ENCODE measurements at places on chromosomes 7 and 10. TPM values are rescaled to one million over a fixed set of nuclear protein-coding genes. Genes with fewer than 3 reads are reported as not detected.
A peak's percentile ranks its signal among the peaks of the same experiment; 100 is the strongest.

Gene STAG3
- 3.6 TPM for total RNA-seq

Gene ENO4
- 0.20 TPM for total RNA-seq

Gene CYP2C19
- total RNA-seq: 188 TPM

Gene BTBD16
- total RNA-seq: 1.2 TPM

Gene CDNF
- 0.98 TPM for total RNA-seq

Gene FGL2
- 42.3 TPM for total RNA-seq

Gene GDF10
- 0.52 TPM for total RNA-seq

Gene OR2A25
- not detected for total RNA-seq

Gene ZNF212
- 11.7 TPM for total RNA-seq

- DNase-seq: no peak
These were observed 47.5 kb downstream of the GSDME start for GRCh38 chr7:24709585-24710360.

- DNase-seq: no peak
These were observed 192.0 kb downstream of the ZNF438 start for GRCh38 chr10:30839652-30840051.

DNA sequence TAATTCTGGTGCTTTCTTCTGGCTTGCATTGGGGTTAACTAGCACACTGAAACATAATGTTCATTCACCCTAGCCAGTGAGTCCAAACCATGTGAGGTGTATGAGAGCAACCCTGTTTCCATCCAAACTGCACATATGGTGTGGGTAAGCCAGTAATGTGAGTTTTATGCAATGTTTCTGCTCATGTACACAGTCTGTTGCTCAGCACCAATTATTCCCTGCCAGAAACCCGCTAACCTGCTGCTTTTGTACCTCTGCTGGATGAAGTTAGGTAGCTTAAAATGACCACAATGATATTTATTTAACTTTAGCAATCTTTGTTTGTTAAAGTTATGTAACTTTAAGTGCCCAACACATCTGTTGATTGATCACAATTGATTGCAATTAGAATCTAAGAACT, 93.7 kb upstream of the RPA3 start:
- DNase-seq: no peak

DNA sequence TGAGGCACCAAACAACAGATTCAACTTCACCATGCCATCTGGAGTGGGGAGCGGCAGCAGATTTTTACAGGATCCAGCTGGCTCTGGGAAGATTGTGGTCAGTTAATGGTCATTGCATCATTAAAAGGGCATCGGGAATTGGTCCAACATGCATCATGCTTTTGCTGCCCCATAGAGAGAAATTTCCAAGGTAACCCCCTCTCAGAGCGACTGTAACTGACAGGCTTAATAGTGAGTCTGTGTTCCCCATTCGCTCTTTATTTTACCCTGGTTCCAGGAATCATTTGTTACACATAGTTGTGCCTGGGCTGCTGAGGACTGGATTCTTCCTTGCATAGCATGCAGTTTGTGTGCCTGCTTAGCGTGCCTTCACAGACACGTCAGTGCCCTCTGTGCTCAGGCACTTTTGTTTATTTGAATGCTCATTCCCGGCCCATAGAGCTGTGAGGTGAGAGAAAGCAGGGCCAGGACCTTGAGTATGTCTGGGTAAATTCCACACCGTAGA, 49.9 kb downstream of the CDHR3 start:
- peak; percentile 34 for DNase-seq

GRCh38 chr10:97534746-97535367, 36.1 kb downstream of the UBTD1 start:
- no peak for DNase-seq

DNA sequence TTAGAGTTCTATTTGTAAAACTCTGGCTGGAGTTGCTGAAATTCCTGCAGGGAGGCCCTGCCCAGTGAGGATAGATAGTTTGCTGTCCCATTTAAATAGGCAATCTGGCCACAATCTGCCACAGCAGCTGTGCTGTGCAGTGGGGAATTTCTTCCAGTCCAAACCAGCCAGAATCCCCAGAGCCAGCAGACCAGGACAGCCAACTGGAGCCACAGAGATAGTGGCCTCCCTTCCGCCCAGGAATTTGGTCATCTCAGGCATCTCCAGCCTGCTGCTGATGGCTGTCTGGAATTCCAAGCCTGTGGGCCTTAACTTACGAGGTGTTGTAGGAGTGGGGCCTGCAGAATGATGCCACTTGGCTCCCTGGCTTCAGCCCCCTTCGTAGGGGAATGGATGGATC, 643.4 kb downstream of the DNAJB9 start:
- no peak for DNase-seq

DNA sequence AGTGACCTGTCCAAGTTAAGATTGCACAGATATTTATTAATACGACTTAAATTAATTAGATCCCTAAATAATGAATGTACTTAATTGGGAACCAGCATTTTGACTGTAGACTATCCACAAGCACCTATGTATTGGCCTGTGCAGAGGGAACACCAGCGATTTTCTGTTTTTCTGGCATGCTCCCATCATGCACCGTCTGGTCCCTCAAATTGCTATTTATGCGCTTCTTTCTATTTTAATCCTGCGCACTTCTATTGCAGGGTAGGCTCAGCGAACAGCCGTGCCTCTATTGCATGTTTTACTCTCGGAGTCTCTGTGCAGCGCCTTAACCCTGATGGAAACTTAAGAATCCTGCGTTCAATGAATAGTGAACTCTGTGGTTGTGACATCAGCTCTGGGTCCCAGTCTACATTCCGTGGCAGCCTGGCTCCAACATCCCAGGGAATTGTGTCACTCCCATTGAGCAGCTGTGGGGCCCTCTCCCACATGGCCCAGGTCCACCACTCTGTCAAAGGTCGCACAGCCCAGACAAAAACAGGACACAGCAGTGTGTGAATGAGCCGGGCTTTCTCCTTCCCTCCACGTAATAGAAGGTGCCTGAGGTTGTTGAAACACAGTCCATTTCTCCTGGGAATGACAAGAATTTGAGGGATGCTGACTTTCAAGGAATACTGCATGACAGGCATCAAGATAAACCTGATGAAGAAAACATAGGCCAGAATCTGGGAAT, 239.7 kb upstream of the KLF6 start:
- DNase-seq: no peak

DNA sequence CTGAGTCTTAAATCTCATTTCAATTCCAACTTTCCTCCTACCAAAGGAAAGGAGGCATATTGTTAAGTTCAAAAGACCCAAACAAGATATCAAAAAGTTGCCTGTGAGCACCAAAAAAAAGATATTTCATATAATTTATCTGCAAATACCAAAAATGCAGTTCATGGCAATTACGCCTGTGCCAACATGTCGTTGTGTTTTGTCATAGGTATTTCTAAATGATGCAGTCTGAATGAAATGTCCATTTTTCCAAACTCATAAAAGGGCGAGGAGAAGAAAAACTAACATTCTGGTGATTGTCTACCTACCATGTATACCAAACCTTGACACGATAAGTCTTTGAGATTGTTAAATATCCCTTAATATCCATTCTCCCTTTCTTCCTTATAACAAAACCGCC, 109.8 kb downstream of the SGMS1 start:
- no peak for DNase-seq

- no peak for DNase-seq
These were observed 43.0 kb downstream of the GNA12 start for GRCh38 chr7:2800931-2801688.

GRCh38 chr7:138982204-138982623, 1.0 kb upstream of the KIAA1549 start:
- DNase-seq: no peak

DNA sequence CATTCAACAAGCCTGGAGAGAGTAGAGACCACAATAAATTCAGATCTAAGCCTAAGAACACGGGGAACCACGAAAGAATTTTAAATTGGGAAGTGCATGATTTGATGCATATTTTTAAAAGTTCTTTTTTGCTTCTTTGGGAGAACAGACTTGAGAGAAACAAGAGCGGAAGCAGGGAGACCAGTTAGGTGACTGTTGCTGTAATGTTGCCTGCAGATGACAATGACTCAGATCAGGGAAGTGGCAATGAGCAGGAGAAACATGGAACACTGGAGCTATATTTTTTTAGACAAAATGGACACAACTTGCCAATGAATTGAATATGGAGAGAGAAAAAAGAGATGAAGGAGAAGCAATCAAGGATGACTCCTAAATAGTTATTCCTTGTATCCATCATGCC, 125.1 kb downstream of the RAPGEF5 start:
- DNase-seq: no peak

DNA sequence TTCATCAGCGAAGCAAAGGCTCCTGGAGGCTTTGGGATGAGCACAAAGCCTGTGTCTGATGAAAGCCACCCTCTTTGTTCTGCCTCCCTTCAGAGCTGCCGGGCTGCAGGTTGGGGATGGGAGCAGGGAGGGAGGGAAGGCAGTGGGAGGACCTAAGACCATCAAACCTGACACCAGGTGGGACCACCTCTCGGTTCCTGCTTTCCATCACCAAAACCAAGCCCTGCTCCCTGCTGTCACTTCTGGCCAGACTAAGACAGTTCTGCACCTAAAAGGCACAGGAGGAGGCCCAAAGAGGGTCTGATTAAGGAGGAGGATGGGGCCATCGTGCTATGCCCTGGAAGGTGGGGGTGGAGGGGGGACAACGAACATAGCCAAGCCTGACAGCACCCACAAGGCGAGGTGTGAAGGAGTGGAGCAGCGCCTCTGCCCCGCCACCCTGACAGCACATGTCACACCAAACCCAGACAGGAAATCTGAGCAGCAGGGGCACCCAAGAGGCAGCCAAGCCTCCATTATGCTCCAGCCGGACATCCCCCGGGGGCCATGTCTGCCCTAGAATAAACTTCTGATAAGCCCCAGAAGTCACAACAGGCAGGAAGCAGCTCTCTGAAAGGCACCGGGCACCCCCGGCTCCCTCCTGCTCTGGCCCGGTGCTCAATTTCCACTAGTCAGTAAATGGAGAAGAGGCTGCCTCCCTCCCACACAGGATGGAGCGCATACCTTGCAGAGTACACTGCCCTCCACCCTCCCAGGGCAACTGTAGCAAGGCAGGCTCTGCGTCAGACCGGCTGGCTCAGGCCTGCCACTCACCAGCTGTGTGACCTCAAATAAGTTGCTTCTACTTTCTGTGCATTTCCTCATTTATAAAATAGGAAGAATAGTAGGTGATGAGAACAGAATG, 48.9 kb downstream of the DLG5 start:
- peak; percentile 59 for DNase-seq

DNA sequence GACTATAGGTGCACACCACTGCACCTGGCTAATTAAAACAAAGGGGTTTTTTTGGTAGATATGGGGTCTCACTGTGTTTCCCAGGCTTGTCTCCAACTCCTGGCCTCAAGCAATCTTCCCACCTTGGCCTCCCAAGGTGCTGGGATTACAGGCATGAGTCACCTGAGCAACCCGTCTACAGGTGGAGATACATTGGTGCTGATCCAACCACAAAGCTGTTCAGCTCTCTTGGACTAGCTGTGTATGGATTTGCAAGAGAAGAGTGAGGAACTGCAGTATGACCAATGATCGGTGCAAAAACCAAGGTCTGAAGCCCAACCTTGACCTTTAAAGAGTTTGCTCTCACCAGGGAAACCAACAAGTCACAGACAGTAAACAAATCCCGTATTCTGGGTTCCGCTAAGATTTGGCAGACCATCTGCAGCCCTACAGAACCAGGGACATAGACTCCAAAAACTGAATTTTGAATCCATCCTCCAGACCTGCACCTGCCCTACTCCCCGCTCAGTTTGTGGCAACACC, 18.9 kb downstream of the EPHB4 start:
- DNase-seq: no peak

DNA sequence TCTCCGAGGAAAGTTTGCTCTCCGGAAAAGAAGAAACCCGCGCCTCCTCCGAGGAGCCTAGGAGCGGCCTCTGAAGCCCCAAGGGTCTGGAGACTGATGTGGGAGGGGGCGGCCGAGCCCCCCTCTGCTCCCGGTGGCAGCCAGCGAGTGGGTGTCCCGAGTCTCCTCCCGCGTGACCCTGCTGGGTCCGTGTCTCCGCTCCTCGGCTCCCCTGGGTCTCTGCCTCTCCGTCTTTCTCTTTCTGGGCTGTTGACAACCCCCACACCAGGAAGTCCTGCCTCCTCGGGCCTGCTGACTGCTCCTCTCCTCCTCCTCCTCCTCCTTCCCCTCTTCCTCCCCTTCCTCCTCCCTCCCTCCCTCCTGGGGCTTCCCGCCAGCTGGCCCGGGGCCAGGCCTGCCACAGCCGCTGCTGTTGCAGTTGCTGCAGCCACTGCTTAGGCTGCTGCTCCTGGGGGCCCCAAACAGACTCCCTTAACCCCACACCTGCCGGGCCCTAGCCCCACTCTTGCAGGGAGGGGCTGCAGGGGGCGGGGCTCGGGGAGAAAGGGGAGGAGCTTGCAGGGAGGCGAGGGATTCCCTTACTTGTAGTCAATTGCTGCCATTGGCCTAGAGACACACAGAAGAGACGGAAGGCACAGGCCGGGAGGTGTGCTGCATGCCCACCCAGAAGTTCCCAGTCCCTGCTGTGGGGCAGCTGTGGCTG, at the start of gene TSC22D4:
TSC22D4 (minus strand) TSS at position 257 of the 703 bp plus-strand sequence. CDS start 1,176 bp downstream, outside the sequence.
- DNase-seq: peak; percentile 94

- DNase-seq: no peak
These were observed 3.0 kb downstream of the LRWD1 start for GRCh38 chr7:102467581-102468477.

DNA sequence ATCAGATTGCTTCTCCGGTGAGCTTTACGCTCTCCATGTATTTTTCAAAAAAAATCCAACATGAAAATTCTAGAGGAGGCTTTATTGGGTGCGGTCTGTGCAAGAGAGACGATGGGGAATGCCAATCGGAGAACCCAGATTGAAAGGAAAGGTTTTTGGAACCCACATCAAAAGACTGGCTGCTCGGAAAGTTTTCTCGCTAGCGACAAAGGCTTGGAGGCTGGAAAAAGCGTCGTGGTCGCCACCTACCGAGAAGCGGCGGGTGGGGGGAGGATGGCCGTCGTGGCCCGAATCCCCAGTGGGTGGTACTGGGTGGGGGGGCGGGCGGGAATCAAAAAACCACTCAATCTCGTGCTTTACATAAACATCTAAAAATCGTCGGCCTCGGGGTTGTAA, 1.1 kb upstream of the GTF2I start:
- peak; percentile 58 for DNase-seq

GRCh38 chr7:155263581-155264143, 34.0 kb upstream of the INSIG1 start:
- no peak for DNase-seq

DNA sequence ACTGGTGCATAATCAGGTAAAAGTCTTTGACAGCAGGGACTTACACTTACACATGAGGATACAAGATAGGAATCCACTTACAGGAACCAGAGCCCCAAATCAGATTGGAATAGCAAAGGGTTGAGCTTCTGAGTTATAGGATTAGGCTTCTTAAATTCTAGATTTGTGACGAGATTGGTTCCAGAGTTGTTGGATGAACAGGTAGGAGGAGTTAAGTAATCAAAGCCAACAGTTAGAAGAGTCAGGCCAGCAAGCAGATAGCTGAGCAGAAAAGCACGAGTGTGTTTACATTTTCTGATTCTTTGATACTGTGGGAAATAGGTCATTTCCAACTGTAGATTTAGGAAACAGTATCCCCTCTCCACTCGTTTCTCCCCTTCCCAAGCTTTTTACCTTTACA, 167.0 kb downstream of the MDFIC start:
- no peak for DNase-seq

GRCh38 chr7:51055039-51055840, 261.4 kb downstream of the COBL start:
- no peak for DNase-seq

- peak; percentile 55 for DNase-seq
These were observed at the start of gene HACD1 for GRCh38 chr10:17617031-17617911. Gene HACD1, minus strand, starts transcription at chr10:17617374. Its CDS starts 35 bp downstream, at chr10:17617339.

GRCh38 chr10:84308481-84309304, 19.7 kb upstream of the CCSER2 start:
- peak; percentile 49 for DNase-seq

GRCh38 chr7:43689115-43689514, 40.2 kb downstream of the COA1 start:
- DNase-seq: no peak
